ENCODE measurements at places on chromosomes 5 and 9.

GRCh38 chr9:72952381-72952690, 517 bp downstream of the ALDH1A1 start:
- no peak for DNase-seq

DNA sequence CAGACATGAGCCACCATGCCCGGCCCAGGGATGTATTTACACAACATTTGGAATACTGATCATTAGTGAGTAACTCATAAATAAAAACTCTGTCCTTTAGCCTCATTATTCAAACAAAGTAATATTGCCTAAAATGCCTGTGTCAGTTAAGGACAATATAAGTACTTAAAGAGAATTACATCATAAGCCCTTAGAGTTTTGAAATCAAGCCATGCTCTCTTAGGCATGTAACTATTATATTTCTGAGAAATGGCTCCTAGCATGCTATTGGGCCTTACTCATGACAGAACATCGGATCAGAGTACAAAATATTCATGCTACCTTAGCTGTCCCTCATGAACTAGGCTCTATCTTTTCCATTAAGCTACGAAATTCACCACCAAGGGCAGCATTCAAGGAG, 309.3 kb downstream of the CHSY3 start:
- DNase-seq = no peak

GRCh38 chr9:85702726-85703289, 38.9 kb downstream of the AGTPBP1 start:
- no peak for DNase-seq

DNA sequence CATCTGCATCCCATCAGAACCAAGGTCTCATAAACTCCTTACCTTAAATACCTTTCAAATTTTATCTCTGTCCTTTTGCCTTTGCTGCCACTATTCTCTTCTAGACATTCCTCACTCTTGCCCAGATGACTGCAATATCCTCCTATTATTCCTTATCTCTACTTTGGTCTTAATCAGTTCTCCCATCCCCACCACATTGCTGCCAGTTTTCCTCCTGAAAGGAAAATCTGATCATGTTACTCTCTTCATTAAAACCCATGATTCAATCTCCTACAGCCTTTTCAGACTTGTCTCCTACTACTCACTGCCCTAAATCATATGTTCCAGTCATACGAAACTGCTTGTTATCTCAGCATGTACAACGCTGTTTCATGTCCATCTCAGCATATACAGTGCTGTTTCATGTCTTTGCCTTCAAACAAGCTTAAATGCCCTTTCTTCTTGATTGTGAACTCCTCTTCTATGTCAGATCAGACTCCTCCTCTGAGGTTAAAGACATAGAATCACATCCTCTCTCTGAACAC, 152.6 kb upstream of the FST start:
- no peak for DNase-seq

GRCh38 chr9:130010151-130010988, 32.6 kb downstream of the FNBP1 start:
- no peak for DNase-seq

DNA sequence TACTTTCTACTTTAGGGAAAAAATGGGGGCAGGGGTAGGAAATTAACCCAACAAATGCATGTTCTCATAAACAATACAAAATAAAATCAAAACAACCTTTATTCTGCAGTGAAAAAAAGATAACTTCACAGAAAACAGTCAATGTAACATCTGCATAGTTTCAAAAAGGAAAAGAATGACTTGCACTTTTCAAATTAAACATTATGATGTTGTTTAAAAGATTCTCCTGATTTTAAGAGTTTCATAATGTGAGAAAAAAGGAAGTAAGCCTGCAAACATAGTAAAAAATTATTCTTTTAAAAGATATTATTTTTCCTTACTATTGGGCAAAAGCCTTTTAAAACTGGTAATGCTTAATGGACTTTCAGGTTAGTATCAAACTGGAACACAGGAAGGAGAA, 7.6 kb downstream of the C9orf72 start:
- DNase-seq = no peak

GRCh38 chr9:76415154-76415553, 20.9 kb upstream of the RFK start:
- DNase-seq = no peak

DNA sequence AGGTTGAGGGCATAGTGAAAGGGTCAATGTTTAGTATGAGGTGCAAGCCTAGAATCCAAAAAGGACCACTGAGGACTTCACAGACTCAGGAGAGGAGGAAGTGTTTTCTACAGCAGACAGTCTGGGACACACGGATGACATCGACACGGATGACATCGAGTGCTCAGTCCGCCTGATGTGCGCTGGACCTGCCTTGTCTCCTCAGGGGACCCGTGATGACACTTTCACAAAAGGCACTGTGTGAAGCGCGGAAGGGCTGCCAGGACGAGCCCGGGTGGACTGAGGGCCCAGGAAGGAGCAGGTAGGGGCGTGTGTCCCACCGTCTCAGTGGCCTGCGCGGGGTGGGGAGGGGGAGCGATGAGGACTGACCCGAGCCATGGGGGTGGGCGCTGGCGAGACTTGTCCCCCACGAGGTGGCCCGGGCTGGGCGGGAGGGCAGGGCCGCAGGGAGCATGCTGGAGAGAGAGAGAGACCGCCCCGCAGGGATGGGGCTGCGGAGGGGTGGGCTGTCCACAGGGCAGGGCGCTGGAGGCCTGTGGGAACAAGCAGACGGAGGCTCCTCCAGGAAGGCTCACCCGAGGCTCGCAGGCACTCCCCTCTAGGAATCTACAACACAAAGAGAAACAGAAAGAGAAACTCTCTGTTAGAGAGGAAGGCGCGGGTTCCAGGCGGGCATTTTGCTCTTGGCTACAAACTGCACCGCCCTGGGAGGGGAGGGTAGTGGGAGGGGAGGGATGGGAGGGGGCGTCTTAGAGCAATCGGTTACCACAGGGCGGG, 54.9 kb downstream of the USP20 start:
- DNase-seq = no peak

GRCh38 chr9:17906841-17907778, 328.2 kb downstream of the SH3GL2 start:
- DNase-seq = no peak

Measured in NCI-H510A (cell line).